ENCODE measurements at places on chromosomes 13 and 19.

DNA sequence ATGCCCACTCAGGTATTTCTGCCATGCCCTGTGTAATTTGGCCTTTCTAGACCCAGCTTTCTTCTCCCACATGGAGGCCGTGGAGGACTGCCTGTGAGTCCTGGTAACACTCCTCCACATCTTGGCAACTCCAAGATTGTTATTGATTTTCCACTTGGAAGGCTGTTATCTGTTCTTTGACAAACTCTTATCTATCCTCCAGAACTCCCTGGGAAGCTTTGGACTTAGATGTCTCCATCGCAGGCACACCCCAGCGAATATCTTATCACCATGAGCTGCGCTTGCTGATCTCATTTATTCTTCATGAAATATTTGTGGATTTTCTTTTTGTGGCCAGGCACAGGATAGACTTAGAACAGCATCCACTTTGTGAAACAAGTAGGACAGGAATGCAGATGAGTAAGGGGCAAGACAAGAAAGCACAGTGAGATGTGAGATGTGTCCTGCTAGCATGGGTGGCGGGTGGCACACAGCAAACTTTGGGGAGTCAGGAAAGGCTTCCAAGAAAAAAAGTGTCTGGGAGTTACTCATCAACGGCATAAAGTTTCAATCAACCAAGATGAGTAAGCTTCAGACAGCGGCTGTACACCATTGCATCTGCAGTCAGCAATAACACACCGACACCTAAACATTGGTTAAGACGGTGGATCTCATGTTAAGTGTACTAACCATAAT is 84.5 kb upstream of the IRS2 start:
- DNase-seq, result no peak

DNA sequence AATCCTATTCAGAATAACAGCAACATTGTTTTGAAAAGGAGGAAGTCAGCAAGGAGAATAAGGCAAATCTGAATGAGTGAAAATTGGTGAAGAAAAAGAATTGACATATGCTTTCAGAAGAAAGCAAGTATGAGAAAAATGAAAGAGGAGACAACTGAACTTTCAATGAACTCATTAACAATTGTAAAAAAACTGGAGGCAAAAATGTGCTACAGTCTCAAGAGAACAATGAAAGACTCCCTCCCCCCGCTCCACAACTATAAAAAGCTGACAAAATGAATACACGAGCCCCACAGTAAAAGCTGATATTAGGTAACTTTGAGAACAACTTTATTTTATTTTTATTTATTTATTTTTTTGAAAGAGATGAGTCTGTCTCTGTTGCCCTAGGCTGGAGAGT is 373.1 kb downstream of the DIAPH3 start:
- no peak for DNase-seq

GRCh38 chr13:25203127-25203740 is 31.1 kb upstream of the AMER2 start:
- DNase-seq, result no peak

DNA sequence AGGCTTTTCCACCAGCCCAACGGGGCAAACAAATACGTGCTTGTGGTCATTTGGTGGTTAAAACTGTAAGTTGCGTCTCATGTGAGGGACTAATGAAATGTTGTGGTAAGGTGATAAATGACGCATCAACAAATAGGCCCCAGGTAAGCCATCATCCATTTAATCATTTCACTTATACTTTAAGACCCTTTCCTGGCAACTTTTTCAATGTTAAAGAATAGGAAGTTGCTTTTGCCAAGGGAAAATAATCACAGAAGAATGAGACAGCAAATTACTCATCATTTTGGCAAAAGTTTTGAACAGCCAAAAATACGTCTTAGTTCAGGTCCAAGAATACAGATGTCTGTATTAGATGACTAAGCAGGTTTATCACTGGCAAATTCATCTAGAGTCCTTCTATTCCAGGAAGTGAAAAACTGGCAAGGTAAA is 660.4 kb downstream of the SLITRK1 start:
- DNase-seq, result peak; percentile 30

DNA sequence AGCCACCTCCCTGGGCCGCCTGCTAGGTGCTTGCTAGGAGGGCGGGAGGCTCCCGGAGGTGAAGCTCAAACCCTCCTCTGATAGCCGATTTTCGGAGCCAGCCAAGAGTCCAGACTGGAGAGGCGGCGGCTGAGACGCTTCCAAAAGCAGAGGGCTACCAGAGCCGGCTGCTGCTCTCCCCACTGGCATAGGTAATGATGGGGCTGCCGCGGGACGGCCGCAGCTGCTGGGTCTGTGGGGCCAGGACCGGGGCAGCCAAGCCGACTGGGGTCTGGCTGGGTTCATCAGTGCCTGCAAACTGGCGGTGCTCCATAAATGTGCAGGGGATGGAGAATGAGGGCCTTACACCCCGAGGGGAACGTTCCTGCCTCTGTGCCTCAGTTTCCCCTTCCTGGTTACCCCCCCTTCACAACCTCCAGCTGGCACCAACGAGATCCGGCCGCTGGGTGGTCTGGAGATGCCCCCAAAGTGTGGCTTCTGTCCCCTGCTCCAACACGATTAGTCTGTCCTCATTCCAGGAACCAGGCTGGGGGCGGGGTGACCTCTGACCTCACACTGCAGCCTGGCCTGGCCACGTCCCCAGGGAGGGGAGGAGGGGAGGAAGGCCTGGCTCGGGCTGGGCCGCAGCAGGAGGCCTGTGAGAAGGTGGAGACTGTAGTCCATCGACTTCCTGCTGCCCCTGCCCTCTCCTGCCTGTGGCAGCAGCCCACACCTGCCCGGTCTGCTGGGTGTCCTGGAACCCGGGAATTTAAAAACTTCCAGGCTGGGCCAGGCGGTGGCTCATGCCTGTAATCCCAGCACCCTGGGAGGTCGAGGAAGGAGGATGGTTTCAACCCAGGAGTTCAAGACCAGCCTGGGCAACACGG is 3.8 kb upstream of the WDR18 start:
- DNase-seq, result no peak

- DNase-seq, result no peak
These were observed 78.3 kb downstream of the CYSLTR2 start for GRCh38 chr13:48731957-48732569.

DNA sequence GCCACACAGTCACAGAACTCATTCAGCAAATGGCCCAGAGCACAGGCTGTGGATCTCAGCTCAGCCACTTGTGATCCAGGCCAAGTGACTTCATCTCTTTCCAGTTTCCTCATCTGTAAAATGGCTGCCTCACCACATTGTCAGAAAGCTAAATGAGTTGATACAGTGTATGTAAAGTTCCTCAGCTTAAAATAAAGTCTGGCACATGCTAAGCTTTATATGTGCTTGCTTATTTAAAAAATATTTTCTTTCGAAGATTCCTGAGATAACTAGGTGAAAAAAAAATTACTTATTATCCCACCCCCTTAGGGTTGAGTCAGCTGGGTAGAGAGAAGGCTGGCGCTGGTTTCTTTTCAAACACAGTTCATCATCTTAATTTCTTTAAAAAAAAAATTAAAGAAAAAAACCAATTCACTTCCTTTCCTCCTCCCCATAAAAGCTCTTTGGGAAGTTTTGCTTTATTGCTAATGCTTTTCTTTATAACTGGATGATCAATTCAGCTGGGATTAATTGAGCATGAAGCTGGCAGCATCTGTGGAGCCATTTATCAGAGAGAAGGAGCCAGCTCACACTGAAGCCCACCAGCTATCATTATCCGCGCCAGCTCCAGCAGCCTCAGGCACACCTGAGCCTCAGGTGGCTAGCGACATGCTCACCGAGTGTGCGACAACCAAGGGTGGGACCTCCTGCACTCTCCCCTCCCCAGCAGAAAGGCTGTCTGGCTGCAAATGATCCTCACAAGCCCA is 354.9 kb downstream of the FOXO1 start:
- DNase-seq, result no peak
